Stimulated activated CD8-positive, alpha-beta memory T cell treated with anti-CD3 and anti-CD28 coated beads, Interleukin-7, amount 100 ng/mL, for 48 hours (primary cell): ENCODE measurements at places on chromosomes 4 and X.

DNA sequence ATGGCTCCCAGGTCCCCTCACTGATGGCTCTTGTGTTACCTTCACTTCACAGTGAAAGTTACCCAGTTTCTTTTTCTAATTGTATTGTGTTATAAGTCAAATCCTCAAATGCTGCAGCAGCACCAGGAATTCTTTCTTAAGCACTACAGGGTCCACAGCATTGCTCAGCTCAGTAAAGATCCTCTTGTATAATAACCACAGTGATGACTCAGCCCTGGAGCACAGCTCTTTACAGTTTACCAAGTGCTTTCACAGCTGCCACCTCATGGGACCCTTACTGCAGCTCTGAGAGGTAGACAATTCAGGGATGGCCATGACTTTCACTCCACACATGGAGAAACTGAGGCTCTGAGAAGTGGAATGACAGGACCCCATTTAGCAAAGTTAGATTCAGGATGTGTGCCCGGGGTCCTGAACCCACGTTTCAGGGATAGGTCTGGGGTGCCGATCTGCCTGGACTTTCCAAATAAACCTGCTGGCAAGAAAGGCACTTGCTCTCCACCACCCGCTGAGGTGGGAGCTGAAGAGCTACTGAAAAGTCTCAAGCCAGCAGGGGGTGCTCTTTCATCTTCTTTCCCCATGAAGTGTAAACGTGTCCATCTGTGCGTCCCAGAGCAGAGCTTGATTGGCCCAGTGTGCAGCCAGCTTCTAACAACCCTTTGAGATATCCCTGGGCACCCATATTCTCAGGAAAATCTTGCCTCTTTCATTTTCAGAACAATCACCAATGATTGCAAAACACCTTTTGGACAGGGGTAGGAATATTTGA is 35.7 kb upstream of the GABRQ start:
- no peak for DNase-seq

DNA sequence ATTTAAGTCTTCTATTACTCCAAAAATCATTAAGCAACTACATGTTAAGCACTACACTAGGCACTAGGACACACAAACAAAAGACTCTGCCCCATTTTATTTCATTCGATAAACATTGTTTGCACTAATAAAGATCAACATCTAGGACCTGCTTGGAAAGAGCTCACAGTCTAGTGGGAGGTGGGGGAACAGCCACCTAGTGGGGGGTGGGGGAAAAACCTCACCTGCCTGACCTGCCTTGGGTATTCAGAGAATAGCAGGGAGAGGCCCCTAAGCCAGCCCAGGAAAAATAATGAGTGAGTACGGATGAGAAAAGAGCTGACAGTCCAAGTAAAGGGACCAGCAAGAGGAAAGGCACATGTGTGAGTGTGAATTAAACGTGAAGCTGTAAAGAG is 52.2 kb downstream of the PRDM5 start:
- DNase-seq: no peak

GRCh38 chrX:77446908-77447652 is at the start of gene FGF16:
Gene FGF16 (plus strand): TSS chrX:77447389. CDS start chrX:77447675, 286 bp downstream.
- no peak for DNase-seq

DNA sequence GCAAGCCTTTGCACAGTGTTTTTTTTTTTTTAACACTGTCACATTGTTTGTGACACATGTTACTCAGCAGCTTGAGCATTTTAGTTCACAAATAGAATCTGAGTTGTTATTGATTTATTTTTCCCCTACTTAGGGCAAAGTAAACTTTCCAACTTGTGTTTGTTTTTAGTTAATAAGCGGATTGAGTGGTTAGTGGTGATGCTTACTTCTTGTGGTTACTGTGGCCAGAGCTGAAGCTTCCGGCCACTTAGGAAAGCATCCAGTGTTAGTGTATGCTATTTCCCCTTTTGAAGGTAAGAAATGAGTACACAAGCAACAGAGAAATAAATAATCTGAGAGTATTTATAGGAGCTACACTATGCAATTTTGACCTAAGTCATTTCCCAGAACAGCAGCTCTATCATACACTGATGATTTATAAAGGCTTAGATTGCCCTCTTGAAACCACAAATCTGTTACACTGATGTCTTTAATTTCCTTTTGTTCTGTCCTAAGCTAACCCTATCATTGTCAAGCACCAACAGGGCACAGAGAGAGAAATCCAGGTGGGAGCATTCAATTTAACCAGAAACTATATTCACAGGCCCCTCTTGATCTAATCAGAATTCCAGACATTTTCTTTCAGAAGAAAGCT is 2464.6 kb downstream of the PCDH7 start:
- DNase-seq: no peak

GRCh38 chrX:3697220-3697684 is 16.2 kb downstream of the PRKX start:
- DNase-seq: no peak

DNA sequence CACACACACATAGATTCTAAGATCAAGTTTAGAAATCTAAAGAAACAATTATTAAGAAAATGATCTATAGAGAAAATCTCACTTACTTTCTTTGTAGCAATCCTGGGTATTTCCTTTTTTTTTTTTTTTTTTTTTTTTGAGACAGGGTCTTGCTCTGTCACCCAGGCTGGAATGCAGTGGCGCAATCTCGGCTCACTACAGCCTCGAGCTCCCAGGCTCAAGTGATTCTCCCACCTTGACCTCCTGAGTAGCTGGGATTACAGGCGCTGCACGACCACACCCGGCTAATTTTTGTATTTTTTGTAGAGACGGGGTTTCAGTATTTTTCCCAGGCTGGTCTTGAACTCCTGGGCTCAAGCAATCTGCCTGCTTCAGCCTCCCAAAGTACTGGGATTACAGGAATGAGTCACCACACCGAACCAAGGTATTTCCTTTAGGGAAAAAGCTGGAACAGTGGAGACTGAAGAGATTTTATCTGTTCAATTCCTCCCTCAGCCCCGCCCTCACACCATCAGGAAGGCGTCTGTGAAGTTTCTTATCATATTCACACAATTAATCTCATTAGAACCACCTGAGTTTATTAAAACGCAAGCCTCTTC is at the start of gene TRIML2:
Gene TRIML2 (minus strand): TSS at position 447 of the 599 bp plus-strand sequence. CDS start 4,235 bp downstream, outside the sequence.
- no peak for DNase-seq

- DNase-seq: no peak
Observed at GRCh38 chrX:130834149-130834548, 68.9 kb downstream of the ENOX2 start.

DNA sequence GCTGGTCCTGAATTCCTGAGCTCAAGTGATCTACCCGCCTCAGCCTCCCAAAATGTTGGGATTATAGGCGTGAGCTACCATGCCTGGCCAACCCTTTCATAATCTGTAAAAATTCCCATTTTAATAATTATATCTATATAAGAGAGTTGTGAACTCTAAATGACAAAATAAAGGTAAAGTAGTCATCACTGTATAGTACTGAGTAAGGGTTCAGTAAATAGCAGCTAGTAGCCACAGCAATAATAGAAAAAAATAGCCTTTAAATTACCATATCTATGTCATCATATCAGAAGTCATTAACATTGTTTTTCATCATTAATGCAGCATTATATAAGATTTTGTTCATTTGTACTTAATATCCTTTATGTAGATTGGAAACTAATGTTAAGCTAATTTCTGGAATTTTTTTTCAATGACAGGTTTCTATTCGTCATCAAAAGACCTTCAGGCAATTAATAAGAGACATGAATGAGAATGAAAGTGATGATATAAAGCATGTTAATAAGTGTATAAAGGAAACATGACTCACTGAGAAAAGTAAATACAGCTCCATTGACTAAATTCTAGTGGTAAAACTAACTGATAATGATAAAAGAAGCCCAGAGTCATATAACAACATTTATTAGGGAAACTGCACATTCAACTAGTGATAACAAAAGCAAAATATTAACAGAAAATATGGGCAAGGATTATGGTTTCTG is 85.9 kb upstream of the UGT8 start:
- DNase-seq: no peak

GRCh38 chr4:154124539-154125255 is 335.8 kb upstream of the SFRP2 start:
- no peak for DNase-seq

DNA sequence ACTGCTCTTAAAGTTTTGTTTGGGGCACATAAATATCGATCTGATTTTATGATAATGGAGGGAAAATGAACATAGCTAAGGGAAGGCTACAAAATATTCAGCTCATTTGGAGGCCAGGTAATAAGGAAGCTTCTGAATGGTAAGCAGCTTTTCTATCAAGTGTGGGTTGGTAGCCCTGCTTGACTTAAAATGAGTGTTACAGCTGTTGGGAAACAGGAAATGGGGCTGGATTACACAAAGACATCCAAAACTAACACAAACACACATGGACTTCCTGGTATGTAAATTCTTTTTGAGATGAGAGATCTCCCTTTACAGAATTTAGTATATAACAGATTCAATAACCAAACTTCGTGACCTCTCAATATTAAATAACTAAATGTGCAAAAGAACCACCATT is 58.0 kb downstream of the FGF16 start:
- no peak for DNase-seq

GRCh38 chrX:14832586-14832985 is 40.3 kb downstream of the FANCB start:
- no peak for DNase-seq

DNA sequence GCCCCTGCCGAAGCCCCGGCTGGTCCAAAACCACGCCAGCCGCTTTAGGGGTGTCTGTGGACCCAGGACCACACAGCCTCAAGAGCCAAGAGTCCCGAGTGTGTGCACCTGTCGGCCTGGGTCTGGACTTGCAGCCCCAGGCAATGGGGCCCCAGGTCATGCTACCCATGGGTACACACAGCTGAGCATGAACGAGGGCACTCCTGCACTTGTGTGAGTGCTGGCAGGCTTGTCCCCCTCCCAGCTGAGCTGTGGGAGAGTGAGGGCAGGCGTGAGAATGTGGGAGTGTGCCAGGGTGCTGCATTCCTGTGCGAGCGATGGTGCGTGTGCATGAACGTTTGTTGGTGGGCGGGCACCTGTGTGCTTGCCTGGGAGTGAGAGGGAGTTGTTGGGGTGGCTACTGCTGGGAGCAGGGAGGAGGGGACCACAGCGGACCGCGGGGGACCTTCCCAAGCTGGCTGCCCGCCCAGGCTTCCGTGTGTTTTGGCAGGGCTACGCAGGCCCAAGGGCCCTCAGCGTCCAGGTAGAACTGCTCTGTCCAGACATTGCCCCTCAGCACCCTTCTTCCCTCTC is 30.8 kb downstream of the BLOC1S4 start:
- DNase-seq: no peak

GRCh38 chr4:150546286-150546685 is 35.7 kb upstream of the MAB21L2 start:
- no peak for DNase-seq

GRCh38 chrX:66654411-66654810 is 15.5 kb upstream of the EDA2R start:
- no peak for DNase-seq

- no peak for DNase-seq
Observed at GRCh38 chr4:47315346-47315745, 148.2 kb downstream of the COMMD8 start.

DNA sequence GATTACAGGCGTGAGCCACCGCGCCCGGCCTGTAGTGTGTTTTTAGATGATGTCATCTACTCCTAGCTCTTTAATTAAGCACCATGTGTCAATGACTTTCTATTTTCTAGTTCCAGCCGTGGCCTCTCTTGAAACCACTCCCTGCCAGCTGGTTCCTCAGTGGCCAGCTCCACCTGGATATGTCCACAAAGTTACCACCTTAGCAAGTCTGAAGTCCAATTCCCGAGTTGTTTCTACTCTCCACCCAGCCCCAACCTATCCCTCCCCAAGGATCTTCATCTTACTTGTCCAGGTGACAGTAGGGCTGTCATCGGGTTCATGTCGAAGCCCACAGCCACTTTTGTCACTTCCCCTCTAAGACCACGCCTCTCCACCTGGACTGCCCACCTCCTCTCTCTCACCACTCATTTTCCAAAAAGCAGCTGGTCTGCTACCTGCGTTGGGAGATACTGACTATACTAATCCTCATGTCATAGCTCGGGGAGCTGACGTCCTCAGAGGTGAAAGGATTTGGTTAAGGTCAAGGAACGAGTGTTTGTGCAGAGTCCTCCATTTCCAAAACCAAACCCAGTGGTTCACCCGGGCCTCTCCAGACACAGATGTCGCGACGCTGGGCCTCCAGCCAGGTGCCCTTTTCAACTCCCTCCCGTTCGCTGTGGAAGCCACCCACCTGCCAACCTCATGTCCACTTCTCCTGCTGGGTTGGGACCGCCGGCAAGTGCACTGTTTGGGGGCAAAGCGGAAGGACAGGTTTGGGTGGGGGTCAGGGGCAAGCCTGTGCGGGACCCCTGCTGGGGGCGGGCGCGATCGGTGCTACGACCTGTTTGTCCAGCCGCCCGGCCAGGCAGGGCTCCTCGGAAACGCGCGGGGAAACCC is 704 bp downstream of the FAM3A start:
- no peak for DNase-seq

GRCh38 chr4:158446106-158446505 is 75.6 kb upstream of the RXFP1 start:
- no peak for DNase-seq

GRCh38 chr4:93658443-93658842 is 170.1 kb upstream of the ATOH1 start:
- no peak for DNase-seq

GRCh38 chr4:88803600-88804096 is 106.0 kb upstream of the NAP1L5 start:
- no peak for DNase-seq

- no peak for DNase-seq
Observed at GRCh38 chr4:24780936-24781495, 14.4 kb upstream of the SOD3 start.

GRCh38 chr4:163663454-163664225 is 169.2 kb downstream of the TMA16 start:
- no peak for DNase-seq

- DNase-seq: no peak
Observed at GRCh38 chr4:38151873-38152272, 191.7 kb downstream of the PTTG2 start.

GRCh38 chrX:100591256-100592051 is 6.7 kb downstream of the TNMD start:
- no peak for DNase-seq

DNA sequence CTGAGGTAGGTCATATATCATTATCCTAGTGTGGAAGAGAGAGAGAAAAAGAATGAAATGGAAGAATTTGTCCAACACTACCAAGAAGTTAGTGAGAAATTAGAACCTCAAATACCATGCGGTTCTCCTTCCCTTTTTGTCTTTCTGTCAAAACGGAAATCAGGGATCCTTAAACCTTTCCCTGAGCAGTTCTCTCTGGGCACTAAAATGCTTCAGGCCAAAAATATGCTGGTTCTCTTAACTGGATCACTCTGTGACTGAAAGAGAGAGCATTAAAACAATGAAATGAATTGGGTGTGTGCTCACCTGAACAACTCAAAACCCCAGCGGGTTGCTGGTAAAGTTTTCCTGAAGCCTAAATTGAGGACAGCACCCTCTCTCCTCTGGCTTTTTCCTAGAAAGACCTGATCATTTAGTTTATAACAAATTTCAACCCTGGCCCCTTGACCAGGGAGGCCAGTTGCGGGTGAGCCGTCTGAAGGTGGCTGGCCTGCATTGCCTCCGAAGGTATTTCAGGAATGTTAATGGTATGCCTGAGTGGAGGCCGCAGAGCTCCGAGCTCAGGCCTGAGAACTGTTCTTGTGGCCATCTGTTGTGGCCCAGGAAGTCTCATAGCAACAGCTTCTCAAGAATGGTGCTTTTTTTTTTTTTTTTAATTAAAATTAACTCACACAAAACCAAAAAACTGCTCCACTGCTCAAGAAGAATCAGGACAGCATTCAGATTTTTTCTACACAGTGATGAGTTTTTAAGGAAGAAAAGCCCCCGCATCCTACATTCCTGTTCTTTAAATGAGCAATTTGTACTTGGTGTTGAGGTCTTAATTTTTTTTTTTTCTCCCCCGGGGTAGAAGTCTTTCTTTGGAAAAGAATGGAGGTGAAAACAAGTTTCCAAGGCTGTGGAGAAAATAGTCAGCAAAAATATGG is 155.1 kb downstream of the SHROOM3 start:
- DNase-seq: no peak

GRCh38 chr4:35836596-35836995 is 407.7 kb downstream of the ARAP2 start:
- DNase-seq: no peak
